ENCODE measurements at places on chromosomes 6 and 20.

DNA sequence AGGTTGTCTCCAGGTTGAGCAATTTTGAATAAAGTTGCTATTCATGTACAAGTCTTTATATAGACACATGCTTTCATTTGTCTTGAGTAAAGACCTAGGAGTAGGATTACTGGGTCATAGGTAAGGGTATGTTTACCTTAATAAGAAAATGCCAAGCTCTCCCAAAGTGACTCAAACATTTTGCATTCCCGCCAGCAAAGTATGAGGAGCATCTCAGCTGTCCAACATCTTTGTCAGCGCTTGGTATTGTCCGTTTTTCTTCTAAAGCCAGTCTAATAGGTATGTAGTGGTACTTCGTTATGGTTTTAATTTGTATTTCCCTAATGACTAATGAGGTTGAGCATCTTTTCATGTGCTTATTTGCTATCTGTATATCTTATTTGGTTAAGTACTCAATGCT is 67.2 kb downstream of the MAP3K5 start:
- no peak for DNase-seq

GRCh38 chr20:23146857-23147637 is 60.9 kb upstream of the CD93 start:
- no peak for DNase-seq

DNA sequence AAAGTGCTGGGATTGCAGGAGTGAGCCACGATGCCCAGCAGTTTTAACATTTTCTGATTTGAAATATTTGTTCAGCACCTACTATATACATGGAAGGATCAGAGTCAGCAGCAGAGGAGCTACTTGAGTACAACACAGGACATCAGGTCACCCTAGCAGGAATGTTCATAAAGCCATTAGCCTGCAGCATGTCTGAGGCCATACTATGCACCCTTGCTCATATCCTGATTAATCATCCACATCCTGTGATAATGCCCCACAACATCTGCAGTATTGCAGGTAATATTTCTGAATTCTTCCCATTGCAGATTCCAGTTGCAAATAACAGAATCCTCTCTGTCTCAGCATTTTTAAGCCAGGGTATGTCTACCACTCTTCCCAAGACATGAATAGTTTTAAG is 171.0 kb upstream of the PRND start:
- DNase-seq = no peak

- peak; percentile 89 for DNase-seq
Measured at GRCh38 chr20:50794846-50795634, at the start of gene BCAS4. Gene BCAS4, plus strand, starts transcription at chr20:50795061. Its CDS starts 23 bp downstream, at chr20:50795084.

DNA sequence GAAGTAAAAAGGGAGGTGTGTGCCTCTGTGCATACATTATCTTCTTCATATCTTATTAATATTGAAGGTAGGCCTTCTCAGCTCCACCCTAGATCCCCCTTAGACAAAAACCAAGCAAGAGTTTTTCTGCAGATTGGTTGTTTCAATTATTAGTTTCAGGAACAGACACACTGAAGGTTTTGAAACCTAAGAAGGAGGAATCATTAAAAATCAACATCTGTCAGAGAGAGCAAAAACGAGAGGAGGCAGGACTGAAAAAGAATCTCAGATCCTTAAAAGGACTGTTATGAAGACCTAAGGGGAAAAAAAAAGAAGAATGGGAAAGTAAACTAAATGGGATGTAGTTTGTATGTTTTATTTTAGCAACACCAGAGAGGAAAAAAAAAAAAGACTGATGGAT is 560.8 kb upstream of the JAG1 start:
- DNase-seq = no peak

GRCh38 chr20:48822879-48823385 is 4.9 kb downstream of the PREX1 start:
- DNase-seq = peak; percentile 52

DNA sequence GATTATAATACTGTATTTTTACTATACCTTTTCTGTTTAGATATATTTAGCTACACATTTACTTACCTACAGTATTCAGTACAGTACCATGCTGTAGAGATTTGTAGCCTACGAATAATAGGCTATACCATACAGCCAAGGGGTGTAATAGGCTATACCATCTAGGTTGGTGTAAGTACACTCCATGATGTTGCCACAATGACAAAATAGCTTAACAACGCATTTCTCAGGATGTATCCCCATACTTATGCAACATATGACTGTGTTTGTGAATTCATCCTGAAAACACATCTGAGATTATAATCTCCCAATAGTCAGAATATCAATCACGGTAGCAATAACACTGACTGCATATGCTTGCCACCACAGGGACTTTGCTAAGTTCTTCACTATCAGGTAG is 20.7 kb downstream of the B4GALT5 start:
- no peak for DNase-seq

- DNase-seq = no peak
Measured at GRCh38 chr6:35365594-35366203, 23.3 kb downstream of the PPARD start.

DNA sequence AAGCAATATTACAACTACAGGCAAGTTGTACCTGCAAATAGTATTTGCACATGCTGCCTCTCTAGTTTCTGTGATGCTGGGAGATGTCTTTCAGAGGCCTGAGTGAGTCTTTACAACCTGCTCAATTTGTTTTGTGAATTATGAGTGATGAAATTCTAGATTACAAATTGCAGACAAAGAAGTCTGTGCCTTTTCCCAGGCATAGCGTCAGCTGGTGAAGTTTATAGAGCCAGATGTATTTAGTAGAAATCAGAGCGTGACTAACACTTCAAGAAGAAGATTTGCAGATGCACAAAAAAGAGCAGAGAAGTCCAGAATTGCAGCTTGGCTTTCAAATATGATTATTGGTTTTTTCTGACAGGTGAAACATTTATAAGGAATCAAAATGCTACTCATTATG is 289.9 kb downstream of the PLCB1 start:
- no peak for DNase-seq

- DNase-seq = no peak
Measured at GRCh38 chr6:89406141-89406540, 5.9 kb downstream of the RRAGD start.

Measured in activated CD4-positive, alpha-beta T cell treated with anti-CD3 and anti-CD28 coated beads, Interleukin-2, Interleukin-6, amounts not matched to agents 100 ng/mL and 50 ng/mL, durations not matched to agents 16 hours and 8 hours (primary cell).